Stimulated activated CD8-positive, alpha-beta memory T cell treated with anti-CD3 and anti-CD28 coated beads, Interleukin-15, amount 100 ng/mL, for 4 hours (primary cell): ENCODE measurements at places on chromosomes 5 and 9.

DNA sequence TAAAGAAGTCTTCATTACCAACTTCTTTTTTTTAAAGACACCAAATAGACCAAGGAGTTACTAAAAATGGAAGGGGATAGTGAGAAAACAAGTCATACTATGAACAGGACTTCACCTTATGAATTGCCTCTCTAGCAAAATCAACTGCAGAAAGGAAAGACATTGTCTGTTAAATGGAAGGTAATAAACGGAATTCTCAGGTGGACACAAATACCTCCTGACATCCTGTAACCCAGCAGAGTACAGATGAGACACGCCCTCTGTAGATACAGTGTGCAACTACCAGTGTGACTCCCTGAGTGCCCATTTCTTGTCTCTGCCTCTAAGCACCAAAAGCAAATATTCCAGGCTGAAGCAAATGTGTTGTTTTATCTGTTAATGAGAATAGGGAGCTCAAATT, 12.2 kb upstream of the PLPP1 start:
- DNase-seq: no peak

DNA sequence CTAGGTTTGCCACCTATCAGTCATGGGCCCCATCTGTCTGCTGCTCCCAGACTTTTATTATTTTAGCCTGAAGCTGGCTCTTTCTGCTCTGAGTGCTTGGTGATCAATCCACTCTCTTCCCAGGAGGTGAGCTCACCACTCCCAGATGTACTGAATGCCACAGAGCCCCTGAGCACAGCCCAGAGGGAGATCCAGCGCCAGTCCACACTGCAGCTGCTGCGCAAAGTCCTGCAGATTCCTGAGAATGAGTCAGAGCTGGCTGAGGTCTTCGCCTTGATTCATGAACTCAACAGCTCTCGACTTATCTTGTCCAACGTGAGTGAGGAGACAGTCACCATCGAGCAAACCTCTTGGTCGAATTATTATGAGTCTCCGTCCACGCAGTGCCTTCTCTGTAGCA, 36.0 kb downstream of the HMGXB3 start:
- no peak for DNase-seq

- no peak for DNase-seq
Observed at GRCh38 chr9:97567894-97568202, 65.3 kb downstream of the TSTD2 start.

DNA sequence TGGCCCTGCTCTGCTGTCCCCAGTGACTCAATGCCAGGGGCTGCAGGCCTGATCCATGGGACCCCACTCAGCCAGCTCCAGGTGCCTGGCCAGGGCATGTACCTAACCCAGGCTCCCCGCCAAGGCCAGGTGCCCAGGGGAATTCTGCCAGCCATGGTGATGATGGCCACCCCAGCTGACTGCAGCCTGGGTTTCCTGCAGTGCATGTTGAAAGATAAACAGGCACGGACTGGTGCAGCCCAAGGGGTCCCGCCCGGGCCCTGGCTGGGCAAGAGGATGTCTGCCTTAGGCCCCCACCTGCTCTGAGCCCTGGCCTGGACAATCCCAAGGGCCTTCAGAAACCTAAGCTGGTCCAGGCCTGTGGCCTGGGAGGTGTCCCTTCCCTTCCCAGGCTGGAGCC, 1.2 kb downstream of the ABCA2 start:
- DNase-seq: no peak

- DNase-seq: no peak
Observed at GRCh38 chr5:174832025-174832424, 107.6 kb downstream of the MSX2 start.

GRCh38 chr5:174090129-174090528, 44.6 kb downstream of the NSG2 start:
- no peak for DNase-seq

DNA sequence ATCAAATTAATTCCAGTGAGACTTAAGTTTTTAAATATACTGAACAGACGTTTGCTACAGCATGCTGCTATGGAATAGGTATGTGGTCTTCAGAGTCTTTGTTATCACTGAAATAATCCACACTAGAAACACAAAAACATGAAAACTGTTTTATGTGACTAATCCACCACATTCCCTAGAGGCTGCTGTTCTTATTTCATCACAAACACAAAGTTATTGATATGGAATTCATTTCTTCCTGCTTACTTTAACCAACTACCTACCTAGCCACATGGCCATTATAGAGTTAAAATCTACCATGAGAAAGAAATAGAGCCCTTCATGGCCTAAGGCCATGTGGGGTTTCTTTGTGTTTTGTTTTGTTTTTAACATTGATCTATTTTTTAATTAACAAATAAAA, 232.3 kb upstream of the PTGER4 start:
- DNase-seq: no peak

- DNase-seq: no peak
Observed at GRCh38 chr5:85732185-85732584, 885.6 kb upstream of the COX7C start.

DNA sequence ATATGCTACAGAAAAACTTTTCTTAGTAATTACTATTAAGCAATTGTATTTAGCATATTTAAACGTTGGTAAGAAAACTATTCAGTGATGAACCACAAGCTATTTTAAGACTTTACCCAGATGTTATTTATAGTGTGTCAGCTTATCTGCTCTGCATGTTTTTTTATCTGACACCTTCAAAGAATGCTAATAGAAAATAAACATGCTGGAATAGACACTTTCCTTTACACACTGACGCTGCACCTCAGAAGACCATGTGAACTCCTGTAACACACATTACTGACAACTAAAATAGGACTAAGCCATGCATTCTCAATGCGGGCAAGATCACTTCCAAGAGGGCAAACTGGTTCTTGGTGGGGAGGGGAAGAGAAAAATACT, 38.3 kb downstream of the FNIP1 start:
- DNase-seq: no peak

- DNase-seq: no peak
Observed at GRCh38 chr5:160061770-160062169, 52.8 kb downstream of the TTC1 start.
